Activated naive CD8-positive, alpha-beta T cell treated with anti-CD3 and anti-CD28 coated beads, Interleukin-2, amount 10 ng/mL, durations not matched to agents 7 days and 5 days (primary cell): ENCODE measurements at places on chromosomes 11 and 22. TPM values are rescaled to one million over a fixed set of nuclear protein-coding genes. Genes with fewer than 3 reads are reported as not detected.
A peak's percentile ranks its signal among the peaks of the same experiment; 100 is the strongest.

The ACER3 gene
- 13.2 TPM for total RNA-seq

DNA sequence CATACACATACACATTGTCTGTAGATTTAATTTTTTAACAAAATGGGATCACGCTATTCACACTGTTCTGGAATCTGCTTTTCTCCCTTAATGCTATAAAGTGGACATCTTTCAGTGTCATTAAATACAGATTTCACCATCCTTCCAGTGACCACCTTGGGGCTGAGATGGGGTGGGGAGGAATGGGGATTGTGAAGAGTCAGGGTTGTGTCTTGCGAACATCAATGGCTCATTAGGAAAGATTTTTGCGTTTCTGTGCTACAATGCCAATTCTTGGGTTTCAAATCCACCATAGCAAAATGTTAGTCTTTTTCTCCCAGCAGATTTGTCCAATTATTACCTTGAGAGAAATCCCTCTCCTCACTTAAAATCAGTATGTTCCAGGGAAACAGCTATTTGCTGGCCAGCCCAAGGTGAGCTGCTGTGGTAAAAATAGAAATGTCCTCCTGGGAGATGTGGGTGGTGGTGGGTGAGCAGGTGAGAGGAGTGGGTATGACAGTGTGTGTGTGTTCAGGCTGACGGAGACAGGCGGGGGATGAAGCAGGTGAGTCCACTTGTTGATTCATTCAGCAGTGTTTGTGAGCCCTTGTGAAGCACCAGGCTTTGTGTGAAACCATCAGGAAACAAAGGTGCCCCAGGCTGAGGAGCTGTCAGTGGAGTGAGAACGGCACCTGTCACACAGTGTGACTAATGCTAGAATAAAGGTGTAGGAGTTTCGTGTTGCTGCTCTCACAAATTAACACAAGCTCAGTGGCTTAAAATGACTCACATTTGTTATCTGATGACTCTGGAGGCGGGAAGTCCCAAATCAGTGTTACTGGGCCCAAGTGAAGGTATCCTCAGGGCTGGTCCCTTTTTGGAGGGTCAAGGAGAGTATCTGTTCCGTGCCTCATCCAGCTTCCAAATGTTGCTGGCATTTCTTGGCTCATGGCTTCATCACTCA, 1.7 kb upstream of the CBX6 start:
- peaks cover 1% of the 10 kb centered on the region for H3K36me3 ChIP-seq
- no peak overlapping the region for H3K27ac ChIP-seq
- peaks cover 31% of the 10 kb centered on the region for H3K4me1 ChIP-seq
- H3K27me3 ChIP-seq: peaks cover 20% of the 10 kb centered on the region
- DNase-seq: no peak
- peak overlapping the region; percentile 90 for H3K4me3 ChIP-seq

- H3K4me1 ChIP-seq: peaks cover 10% of the 10 kb centered on the region
- peaks cover 4% of the 10 kb centered on the region for H3K36me3 ChIP-seq
- H3K27me3 ChIP-seq: no peaks in the 10 kb centered on the region
Measured at GRCh38 chr11:75308116-75308515, 43.3 kb downstream of the ARRB1 start.

DNA sequence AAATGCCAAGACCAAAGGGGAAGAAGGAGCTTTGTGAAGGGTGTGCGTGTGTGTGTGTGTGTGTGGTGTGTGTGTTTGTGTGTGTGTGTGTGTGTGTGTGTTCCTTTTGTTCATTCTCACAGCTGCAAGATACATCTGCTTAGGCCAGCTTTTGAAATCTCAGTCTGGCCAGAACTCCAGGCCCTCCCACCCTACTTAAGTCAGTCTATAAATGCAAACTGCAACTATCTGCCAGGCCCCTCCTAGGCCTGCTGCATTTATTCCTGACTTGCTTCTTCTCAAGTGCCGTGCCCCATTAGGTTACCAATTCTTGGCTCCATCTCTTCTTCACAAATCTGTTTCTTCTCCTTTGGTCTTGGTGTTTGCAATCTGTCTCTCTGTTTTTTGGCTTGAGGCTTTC, 21.6 kb upstream of the RIC3 start:
- no peaks in the 10 kb centered on the region for H3K36me3 ChIP-seq
- H3K4me1 ChIP-seq: no peaks in the 10 kb centered on the region
- H3K4me3 ChIP-seq: no peak overlapping the region
- DNase-seq: no peak

DNA sequence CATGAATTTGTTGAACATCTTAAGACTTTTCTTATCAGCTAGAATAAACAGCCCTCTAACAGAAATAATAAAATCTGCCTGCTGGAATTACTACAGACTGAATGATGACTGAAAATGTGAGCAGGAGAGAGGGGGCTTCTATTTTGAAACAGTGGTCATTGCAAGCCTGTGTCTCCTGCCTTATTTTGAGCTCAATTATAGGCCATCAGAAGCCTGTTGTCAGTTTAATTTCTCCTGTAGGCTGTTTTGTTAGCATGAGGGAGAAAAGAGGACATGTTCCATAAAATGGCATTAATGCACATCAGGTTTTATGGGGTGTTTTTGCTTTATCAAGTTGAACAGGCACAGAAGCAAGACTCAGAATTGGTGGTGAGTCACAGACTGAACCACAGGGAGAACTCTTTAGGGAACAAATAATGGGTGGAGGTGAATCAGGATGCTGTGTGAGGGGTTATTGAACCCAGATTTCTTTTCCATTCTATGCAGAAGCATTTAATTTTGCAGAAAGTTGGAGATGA, 129.1 kb downstream of the PARVA start:
- H3K36me3 ChIP-seq: no peaks in the 10 kb centered on the region
- no peak overlapping the region for H3K4me3 ChIP-seq
- no peak overlapping the region for H3K27ac ChIP-seq
- DNase-seq: no peak
- H3K4me1 ChIP-seq: no peaks in the 10 kb centered on the region

DNA sequence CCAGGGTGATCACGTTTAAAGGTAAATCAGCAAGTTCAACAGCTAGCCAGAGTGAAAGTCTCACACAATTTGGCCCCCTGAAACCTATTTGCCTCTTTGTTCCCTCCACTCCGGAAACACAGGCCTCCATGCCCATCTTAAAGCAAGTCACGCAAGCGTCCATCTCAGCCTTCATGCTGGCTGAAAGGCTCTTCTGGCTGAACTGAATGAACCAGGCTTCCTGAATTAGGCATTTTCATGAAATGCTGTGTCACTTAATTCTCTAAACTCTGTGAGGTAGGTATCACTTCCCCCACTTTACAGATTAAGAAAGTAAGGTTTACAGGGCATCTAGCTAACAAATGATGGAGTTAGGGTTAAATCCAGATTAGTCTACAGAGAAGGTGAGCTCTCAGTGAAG, 1.4 kb downstream of the SLC25A17 start:
- H3K27ac ChIP-seq: peak overlapping the region; percentile 55
- no peaks in the 10 kb centered on the region for H3K27me3 ChIP-seq
- H3K36me3 ChIP-seq: peaks cover 21% of the 10 kb centered on the region
- H3K4me1 ChIP-seq: peaks cover 21% of the 10 kb centered on the region

- peaks cover 22% of the 10 kb centered on the region for H3K36me3 ChIP-seq
- H3K27ac ChIP-seq: peak overlapping the region; percentile 56
- no peak for DNase-seq
- H3K27me3 ChIP-seq: no peaks in the 10 kb centered on the region
Measured at GRCh38 chr22:41660416-41660815, 28.3 kb downstream of the SNU13 start.

DNA sequence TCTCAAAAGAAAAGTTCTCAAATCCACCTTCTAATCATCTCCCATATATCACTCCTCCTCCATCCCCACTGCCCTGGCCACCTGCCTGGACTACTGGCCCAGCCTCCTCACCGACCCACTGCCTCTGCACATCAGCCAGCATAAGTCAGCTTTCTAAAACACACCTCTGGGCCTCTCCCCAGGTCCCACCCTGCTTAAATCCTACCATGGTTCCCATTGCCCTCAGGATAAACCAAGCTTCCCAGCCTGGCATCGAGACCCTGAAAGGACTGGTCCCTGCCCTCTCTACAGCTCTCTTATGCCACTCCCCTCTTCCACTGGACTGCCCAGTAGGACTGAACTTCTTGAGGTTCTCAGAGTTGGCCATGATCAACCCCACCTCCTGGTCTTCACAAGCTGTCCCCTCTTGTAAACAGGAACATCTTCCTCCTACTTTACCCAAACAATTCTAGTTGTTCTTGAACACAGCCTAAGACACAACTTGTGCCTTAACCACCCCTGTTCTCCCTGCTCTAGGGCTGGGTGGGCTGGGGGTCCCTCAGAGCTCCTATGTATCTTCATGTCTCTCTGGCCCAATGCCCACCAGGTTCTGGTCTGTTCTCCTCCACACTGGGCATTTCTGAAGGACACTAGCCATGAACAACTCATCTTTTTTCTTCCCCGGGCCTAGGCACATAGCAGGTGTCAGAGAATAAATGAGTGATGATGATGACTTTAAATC, 12.6 kb upstream of the P2RY6 start:
- H3K27me3 ChIP-seq: peaks cover 24% of the 10 kb centered on the region
- DNase-seq: no peak
- no peaks in the 10 kb centered on the region for H3K36me3 ChIP-seq
- no peak overlapping the region for H3K27ac ChIP-seq
- no peak overlapping the region for H3K4me3 ChIP-seq
- no peaks in the 10 kb centered on the region for H3K4me1 ChIP-seq

The APOL3 gene
- total RNA-seq: 159 TPM

DNA sequence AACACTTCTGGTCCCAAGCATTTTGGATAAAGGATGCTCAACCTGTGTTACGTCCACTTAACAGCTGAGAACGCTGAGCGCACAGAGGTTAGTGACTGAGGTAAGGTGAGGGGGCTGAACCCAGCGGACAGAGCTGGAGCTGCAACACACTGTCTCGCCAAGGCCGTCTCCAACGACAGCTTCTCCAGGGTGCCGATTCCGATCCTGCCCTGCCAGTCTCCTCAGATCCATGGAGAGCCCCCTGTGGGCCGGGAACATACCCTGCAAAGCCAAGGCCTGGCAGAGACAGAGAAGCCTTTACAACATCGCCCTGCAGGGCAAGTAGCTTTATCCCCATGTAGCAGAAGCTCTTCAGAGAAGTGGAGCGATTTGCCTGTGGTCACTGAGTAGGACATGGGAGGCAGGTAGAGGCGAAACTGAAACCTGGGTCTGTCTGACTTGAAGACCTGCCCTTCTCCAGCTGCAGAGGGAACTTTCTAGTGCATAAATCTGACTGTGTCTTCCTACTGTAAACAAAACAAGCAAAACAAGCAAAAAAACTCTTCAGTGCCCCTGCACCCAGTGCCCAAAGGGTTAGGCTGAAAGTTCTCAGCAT, 72.8 kb downstream of the SCUBE1 start:
- no peak overlapping the region for H3K27ac ChIP-seq
- H3K4me3 ChIP-seq: no peak overlapping the region

The PKDREJ gene
- not detected for total RNA-seq

DNA sequence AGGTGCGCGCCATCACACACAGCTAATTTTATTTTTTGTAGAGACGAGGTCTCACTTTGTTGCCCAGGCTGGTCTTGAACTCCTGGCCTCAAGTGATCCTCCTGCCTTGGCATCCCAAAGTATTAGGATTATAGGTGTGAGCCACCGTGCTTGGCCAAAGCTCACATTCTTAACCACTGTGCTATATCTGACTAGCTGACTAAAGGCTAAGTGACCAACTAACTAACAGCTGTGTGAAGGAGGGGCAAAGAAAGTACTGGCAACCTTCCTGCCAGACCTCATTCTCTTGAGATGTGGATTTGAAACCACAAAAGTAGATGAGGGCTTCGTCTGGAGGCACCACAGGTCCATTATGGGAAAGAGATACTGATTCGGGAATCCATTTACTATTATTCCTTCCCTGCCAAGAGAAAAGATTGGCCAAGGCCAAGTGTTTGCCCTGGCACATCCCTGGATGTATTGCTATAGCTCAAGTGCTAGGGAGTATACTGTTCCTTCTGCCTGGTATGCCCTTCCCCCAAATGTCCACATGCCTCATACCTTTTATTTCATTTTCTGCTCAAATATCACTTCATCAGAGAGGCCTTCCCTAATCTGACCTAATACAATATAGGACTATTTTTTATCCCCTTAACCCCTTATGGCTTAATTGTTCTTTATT, 52.7 kb upstream of the RRM1 start:
- H3K4me1 ChIP-seq: peaks cover 14% of the 10 kb centered on the region
- H3K36me3 ChIP-seq: peaks cover 15% of the 10 kb centered on the region
- no peak overlapping the region for H3K4me3 ChIP-seq
- H3K27me3 ChIP-seq: no peaks in the 10 kb centered on the region

The POLA2 gene
- total RNA-seq: 57.3 TPM

The MB gene
- total RNA-seq: not detected

GRCh38 chr11:126335463-126335760, 20.1 kb upstream of the ST3GAL4 start:
- no peak for DNase-seq
- H3K36me3 ChIP-seq: peaks cover 4% of the 10 kb centered on the region
- no peak overlapping the region for H3K4me3 ChIP-seq
- peaks cover 8% of the 10 kb centered on the region for H3K4me1 ChIP-seq
- no peaks in the 10 kb centered on the region for H3K27me3 ChIP-seq

- H3K27ac ChIP-seq: no peak overlapping the region
- no peak for DNase-seq
- H3K36me3 ChIP-seq: no peaks in the 10 kb centered on the region
- H3K4me1 ChIP-seq: peaks cover 2% of the 10 kb centered on the region
- H3K4me3 ChIP-seq: no peak overlapping the region
- peaks cover 16% of the 10 kb centered on the region for H3K27me3 ChIP-seq
Measured at GRCh38 chr22:22934543-22935055, 47.0 kb downstream of the IGLL5 start.

GRCh38 chr11:24622262-24622661, 125.4 kb downstream of the LUZP2 start:
- H3K27ac ChIP-seq: no peak overlapping the region
- H3K36me3 ChIP-seq: no peaks in the 10 kb centered on the region
- no peaks in the 10 kb centered on the region for H3K27me3 ChIP-seq
- H3K4me1 ChIP-seq: no peaks in the 10 kb centered on the region
- H3K4me3 ChIP-seq: no peak overlapping the region
- DNase-seq: no peak

DNA sequence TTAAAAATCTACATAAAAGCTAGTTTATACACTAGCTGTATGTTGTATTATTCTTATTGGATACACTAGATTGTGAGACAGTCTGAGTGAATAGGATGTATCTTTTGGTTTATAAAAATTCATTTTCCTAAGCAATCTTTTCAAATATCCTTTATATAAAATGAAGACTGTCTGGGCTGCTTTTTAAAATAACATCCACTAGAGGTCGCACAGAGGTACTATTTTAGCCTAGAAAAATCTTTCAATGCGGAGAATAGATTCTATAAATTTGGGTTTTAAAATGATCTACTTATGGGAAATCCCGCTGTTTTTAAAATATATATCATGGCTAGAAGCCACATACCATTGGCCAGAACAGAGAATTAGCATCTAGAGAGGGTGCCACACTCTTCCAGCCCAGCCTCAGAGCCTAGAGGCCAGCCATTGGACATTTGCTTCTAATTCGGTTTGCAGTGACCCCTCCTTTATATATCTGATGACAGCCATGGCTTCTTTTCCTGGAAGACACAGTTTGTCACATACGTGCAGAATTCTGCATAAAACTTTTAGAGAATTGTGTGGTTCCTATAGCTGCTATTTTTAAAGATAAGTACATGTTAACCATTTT, 7.3 kb downstream of the C11orf97 start:
- H3K4me1 ChIP-seq: no peaks in the 10 kb centered on the region
- H3K4me3 ChIP-seq: no peak overlapping the region
- no peak overlapping the region for H3K27ac ChIP-seq
- DNase-seq: no peak

The RAB38 gene
- 1.4 TPM for total RNA-seq
